ENCODE measurements at places on chromosomes 7 and 10.

- DNase-seq = no peak
Observed at GRCh38 chr10:62735464-62736167, 68.9 kb upstream of the ADO start.

- DNase-seq = no peak
Observed at GRCh38 chr7:105835441-105835840, 41.0 kb downstream of the ATXN7L1 start.

DNA sequence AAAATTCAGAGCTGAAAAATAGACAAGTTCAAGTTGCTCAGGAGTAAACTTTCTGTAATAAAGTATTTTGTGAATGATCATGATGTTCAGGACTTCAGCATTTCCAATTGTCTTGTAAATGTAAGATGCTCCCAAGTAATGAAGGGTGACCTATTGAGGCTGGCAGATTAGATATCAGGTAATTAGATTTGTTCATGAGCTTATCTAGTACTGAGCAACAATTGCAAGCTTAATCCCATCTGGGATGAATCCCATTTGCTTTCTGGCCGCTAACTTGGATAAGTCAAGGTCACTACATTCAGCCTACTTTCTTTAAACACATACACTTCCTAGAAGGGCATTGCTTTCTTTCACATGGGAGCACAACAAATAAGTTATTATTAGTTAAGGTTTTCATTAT, 82.4 kb upstream of the ITGB1 start:
- DNase-seq = no peak

DNA sequence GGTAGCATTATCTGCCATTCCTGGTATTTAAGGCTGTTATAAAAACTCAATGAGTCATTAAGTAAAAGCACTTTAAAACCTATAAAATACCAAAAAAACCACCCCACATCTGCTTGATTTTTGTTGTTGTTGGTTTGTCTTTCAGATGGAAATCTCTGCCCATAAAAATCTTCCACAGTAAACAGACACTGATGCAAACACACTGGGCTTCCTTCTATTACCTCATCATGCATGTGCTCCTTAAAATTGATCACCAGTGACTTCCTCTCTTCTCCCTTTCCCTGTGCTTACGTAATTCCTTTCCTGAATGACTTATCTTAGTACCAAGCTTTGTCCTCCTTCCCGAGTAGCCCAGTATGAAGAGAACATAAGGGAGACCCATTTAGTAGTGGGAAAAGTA, 167.2 kb downstream of the EVX1 start:
- no peak for DNase-seq

GRCh38 chr10:35421553-35422178, 85.4 kb downstream of the CCNY start:
- no peak for DNase-seq

GRCh38 chr7:108973075-108973474, 403.4 kb downstream of the DNAJB9 start:
- no peak for DNase-seq

GRCh38 chr7:12909483-12909882, 222.1 kb downstream of the ARL4A start:
- no peak for DNase-seq

- no peak for DNase-seq
Observed at GRCh38 chr7:11742496-11742895, 89.5 kb downstream of the THSD7A start.

DNA sequence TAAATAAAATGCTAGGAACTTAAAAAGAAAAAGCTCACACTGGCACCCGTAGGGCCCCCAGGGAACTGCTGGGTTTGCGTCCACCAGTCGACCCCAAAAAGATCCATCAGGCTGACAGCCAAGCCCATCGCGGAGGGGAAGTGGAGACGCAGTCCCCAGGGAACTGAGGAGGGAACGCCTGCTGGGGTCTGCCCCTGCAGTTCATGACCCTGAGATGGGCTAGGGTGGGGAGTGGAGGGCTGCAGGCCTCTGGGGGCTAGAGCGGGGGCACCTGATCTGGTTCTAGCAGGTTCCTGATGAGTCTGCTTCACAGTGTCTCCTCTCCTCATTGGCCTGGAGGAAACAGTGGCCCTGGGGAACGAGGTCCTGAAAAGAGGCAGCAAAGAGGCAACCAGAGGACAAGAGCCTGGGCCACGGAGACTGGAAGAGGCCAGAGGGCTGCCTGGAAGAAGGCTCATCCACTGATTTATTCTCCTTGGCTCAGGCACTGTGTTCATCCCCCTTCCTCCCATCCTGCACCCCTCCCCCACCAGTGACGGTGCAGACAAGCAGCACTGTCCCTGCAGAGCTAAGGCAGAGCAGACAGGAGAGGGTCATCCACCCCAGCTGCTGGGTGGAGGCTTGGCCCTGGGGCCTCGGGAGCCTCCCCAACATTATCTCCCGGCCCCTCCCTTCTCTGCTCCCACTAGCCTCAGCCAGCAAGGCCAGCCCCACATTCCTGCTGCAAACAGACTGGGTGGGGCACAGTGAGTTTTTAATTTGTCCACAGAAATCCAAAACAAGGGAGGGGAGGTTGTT, 24.7 kb upstream of the HSPA12A start:
- DNase-seq = no peak

GRCh38 chr10:112948196-112948595, 1.9 kb upstream of the TCF7L2 start:
- no peak for DNase-seq

DNA sequence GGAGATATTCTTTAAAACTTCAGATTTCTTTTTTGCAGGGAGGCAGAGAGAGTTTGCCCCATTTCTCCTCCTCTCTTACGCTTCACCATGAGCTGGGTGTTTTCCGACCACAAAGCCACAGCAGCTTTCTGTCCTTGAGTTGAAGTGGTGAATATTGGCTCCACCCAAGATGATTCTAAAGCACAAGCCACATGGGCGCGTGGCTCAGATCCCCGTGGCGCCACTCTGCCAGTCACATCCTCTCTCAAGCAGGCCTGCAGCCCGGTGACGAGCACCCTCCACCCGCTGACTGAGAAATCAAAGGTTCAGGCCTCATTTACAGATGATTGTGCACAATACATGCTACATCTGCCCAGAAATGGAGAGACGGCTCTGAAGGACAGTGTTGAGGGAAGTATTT, 27.6 kb upstream of the RNF32 start:
- peak; percentile 33 for DNase-seq

GRCh38 chr7:26202019-26202990, 760 bp downstream of the CBX3 start:
- DNase-seq = no peak

GRCh38 chr7:66213637-66214036, 8.5 kb downstream of the TPST1 start:
- DNase-seq = no peak

DNA sequence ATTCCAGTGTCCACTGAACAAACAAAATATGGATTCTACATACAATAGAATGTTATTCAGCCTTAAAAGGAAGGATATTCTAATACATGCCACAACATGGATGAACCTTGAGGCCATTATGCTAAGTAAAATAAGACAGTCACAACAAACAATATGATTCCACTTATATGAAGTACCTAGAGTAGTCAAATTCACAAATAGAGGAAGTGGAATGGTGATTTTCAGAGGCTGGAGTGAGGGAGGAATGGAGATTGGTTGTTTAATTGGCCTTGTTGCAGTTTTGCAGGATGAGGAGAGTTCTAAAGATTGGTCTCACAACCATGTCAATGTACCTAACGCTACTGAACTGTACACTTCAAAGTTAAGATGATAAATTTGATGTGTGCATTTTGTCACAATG, 119.6 kb downstream of the CHN2 start:
- DNase-seq = no peak

GRCh38 chr7:43583424-43584194, 701 bp downstream of the STK17A start:
- peak; percentile 31 for DNase-seq

DNA sequence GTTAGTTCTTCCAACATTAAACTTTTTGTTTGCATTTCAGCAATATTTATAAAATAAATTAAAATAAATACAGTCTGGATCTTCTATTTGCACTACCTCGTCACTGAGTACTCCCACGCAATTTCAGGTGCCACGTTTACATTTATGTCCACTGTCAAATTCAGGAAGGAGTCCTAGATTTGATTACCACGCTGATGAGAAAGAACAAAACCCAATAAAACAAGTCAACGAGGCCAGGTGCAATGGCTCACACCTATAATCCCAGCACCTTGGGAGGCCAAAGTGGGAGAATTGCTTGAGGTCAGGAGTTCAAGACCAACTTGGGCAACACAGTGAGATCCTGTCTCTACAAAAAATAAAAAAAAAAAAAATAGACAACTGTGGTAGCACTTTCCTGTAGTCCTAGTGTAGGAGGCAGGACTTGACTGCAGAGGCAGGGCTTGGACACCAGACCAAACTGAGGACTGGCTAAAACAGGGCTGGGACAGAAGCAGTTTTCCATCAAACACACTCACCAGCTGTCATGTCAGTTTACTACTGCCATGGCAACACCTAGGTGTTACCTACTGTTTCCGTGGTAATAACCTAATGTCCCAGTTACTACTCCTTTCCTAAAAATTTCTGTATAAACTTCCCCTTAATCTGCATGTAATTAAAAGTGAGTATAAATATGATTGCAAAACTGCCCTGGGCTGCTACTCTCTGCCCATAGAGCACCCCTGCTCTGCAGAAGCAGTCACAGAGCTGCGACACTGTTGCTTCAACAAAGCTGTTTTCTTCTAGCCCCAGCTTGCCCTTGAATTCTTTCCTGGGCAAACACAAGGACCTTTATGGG, 341.7 kb downstream of the PARD3 start:
- no peak for DNase-seq

- no peak for DNase-seq
Observed at GRCh38 chr7:98877146-98877545, 1.2 kb upstream of the TRRAP start.

DNA sequence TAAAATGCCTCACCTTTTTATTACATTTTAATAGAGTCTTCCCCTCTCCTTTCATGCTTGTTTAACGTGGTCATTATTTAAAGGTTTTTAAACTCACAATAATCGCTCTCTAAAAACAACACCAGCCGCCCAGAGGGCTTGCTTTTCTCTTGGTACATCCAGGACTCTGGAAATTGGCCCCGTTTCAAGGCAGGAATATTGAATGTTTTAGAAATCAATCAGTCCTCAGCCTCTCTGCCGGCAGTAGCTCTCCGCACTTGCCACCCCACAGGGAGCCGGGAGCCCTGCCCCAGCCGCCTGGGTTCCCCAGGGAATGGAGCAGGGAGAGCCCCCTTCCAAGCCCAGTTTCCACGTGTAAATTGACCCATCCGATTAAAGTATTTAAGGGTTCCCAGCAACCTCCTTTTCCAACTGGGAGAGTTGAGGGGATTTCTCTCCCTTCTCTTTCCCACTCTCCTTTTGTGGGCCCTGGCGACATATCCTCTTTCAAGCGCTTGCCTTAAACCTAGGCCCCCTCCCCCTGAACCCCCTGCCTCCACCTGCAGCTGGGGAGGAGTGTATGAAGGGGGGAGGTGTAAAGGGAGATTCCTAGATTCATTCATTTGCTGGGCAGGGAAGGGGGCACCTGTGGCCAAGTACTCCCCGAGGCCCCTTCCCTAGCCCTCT, 1.9 kb downstream of the FGF8 start:
- DNase-seq = no peak

- DNase-seq = no peak
Observed at GRCh38 chr10:33596422-33596821, 262.0 kb upstream of the NRP1 start.

GRCh38 chr10:71362141-71362540, 34.6 kb upstream of the CDH23 start:
- DNase-seq = no peak

GRCh38 chr10:30510932-30511700, 77.1 kb downstream of the MAP3K8 start:
- no peak for DNase-seq

- DNase-seq = no peak
Observed at GRCh38 chr10:126398924-126399323, 10.6 kb upstream of the ADAM12 start.

- no peak for DNase-seq
Observed at GRCh38 chr10:132631338-132631735, 93.8 kb downstream of the INPP5A start.

- DNase-seq = no peak
Observed at GRCh38 chr7:142873281-142873784, 12.2 kb downstream of the TRPV6 start.

DNA sequence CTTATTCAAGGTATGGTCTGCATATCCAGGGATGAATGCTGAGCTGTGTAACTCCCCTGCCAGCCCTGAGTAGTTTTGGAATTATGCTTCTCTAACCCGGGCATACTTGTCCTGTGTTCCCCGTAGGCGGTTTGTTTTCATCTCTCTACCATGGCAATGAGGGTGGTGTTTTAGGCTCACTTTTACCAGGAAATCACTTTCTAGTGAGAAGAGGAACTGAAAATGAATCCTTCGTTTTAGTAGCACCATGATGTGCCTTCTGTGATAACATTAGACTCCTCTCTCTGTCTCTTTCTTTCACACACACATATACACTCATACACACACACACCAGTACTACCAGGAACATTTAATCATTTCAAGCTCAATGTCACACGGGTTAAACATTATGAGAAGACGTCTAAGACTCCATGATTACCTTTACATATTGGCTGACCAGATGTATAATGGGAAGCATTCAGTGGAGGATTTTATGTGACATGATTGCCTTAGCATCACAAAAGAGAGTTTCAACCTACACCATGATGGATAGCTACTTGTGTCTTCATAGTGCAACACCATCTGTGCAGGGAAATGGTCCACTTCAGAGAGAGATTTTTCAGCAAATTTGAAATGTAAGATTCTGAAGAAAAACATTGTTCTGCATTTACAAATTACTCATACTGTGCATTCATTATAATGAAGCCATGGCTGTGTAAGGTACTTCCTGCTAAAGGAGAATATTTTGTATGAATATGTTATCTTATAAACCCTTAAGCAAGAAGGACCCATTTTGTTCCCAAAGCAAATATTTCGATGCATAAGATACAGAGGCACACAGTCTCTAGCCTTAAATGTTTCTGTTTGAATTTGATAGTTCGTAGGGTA, 31.0 kb upstream of the PFKP start:
- DNase-seq = no peak

DNA sequence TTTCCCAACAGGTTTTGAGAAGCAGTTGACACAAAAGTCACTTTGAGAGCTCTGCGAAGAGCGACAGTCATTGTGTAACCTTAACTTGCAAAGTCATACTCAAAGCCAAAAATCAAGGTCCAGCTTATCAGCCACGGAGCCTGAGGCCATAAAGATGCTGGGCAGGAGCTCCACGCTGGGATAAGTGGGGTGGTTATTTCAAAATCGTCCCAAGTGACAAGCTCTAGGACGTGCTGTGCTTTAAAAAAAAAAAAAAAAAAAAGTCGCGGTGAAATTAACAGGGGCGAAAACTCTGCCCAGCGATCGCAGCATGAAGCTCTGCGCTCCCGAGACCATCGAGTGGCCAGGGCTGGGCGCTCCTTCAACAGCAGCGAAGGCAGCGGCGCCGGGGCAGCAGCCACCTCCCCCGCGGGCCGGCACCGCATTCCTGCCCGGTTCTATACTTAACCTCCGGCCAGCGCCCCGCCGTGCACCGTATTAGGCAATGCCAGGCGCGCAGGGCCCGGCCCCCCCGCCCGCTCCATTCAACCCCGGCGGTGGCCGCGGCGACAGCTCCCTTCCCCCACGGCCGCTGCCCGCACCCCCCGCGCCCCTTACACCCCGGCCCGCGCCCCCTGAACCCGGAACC, 657 bp downstream of the HACD1 start:
- DNase-seq = no peak

- DNase-seq = no peak
Observed at GRCh38 chr7:127504715-127505114, 80.7 kb downstream of the GCC1 start.
